Posterior cingulate gyrus (tissue), 11 donors: ENCODE measurements at places on chromosomes 16 and 17.
A peak's percentile ranks its signal among the peaks of the same experiment; 100 is the strongest.

GRCh38 chr17:67559381-67559966 lies 158.3 kb upstream of the NOL11 start:
- DNase-seq, result no peak

DNA sequence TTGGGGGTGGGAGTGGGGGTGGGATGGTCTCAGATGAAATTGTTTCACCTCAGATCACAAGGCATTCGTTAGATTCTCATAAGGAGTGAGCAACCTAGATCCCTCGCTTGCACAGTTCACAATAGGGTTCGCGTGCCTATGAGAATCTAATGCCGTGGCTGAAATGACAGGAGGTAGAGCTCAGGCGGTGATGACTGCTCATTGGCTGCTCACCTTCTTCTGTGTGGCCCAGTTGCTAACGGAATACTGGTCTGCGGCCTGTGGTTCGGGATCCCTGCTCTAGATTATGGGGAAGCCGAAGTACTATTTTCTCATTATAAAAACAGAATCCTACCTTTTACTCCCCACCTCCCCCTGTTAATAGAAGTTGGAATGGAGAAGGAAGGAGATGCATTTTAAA lies 18.9 kb downstream of the CLTC start:
- no peak for DNase-seq

DNA sequence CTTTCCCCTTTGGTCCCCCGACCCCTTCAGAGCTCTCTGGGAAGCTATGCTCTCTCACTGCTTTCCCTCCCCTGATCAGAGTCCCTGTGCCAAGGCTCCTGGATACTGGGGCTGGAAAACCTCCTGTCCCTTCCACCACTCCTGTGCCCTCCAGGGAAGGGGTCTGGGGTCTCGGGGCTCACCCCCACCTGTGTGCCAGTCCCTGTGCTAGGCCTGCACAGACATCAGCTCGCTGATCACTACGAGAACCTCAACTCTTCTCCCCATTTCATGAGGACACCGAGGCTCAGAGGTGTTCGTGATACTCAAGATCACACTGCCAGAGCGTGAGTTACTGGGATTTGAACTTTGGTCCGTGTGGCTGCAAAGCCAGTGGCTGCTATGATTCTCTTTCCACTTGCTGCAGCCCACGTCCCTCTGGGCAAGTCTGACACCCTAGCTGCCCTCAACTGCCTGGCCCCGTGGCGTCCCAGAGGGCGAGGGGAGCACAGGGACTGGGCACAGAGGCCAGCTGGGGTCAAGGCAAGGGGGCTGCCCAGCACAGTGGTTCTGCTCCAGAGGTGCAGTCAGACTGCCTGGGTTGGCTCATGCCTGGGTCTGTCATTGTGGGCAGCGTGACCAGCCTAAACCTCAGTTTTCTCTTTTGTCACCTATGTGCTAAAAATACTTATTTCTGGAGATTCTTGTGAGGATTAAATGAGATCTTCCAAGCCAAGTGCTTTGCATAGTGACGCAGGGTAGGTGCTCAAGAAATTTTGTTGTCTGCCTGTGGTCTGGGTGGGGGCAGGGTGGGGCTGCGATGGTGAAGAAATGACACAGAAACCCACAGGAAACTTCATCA lies 43.8 kb upstream of the TOB1 start:
- DNase-seq, result no peak

- DNase-seq, result peak; percentile 65
These were observed 51.2 kb upstream of the DHX40 start for GRCh38 chr17:59513934-59514841.

DNA sequence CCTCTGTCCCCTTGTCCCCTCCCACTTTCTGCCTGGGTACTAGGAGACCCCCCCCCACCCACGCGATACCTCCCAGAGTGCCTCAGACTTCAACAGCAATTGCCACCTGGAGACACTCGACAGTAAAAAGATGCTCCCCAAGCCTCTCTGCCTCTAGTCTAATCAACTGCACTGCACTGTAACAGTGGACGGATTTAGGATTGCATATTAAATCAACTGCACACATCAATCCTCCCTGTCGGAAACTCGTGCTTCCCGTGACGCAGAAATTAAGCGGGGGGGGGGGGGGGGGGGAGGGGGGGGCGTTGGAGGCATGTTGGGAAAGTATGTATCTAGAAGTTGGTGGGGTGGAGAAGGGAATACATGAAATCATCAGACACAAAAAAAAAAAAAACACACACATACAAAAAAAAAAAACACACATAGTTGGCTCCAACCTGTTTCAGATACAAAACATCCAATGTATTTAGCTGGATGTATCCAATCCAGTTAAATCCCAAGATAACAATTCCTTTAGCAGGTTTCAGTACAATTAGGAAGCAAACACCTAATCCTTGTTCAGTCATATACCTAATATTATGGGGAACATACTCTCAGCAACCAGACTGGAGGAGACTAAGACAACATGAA lies 29.7 kb downstream of the FAM222B start:
- DNase-seq, result no peak

DNA sequence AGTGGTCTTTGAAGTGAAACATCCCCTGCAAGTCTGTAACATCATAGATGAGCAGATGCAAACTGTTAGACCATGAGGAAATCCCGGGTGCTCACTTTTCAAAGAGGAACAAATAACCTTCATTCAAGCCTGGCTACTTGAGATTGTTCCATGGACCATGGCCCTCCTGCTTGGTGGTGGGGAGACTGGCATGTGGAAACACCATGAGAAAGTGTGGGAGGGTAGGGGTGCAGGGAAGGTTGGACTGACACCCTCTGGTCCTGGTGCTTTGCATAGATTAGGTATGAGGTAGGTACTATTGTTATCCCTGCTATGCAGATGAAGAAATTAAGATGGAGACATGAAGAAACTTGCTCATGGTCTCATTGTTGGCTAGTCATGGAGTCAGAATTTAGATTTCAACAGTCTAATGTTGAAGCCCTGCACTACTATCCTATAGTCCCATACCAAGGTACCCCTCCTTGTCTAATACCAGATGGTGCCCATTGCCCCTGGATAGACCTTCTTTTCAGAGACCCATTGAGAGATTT lies 59.0 kb downstream of the SPACA3 start:
- DNase-seq, result no peak

- DNase-seq, result no peak
These were observed 95.7 kb upstream of the MED13 start for GRCh38 chr17:62160816-62161215.

GRCh38 chr17:57488856-57489255 lies 232.5 kb downstream of the MSI2 start:
- DNase-seq, result no peak

- DNase-seq, result no peak
These were observed 49.0 kb upstream of the DHX40 start for GRCh38 chr17:59516451-59516850.

- no peak for DNase-seq
These were observed 29.5 kb upstream of the PRM1 start for GRCh38 chr16:11310634-11310977.

- no peak for DNase-seq
These were observed 2.7 kb upstream of the PRM1 start for GRCh38 chr16:11283820-11284248.

DNA sequence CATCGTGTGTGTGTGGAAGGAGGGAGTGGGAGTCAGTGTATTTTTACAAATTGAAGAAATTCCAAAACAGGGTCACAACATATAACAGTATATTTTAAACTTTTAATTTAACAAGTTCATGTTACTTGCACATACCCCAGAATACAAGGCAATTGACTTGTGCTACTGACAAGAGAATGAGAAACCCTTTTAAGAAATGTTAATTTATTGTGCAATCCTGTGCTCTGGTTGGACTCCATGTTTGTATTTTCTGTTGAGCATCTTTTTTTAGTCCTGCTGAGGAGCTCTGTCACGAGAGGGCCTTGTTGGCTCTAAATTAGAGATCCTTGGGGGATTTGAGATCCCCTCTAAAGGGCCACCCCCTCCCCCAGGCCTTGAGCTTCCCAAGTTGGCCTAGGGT lies 1.1 kb upstream of the EMP2 start:
- peak; percentile 22 for DNase-seq

DNA sequence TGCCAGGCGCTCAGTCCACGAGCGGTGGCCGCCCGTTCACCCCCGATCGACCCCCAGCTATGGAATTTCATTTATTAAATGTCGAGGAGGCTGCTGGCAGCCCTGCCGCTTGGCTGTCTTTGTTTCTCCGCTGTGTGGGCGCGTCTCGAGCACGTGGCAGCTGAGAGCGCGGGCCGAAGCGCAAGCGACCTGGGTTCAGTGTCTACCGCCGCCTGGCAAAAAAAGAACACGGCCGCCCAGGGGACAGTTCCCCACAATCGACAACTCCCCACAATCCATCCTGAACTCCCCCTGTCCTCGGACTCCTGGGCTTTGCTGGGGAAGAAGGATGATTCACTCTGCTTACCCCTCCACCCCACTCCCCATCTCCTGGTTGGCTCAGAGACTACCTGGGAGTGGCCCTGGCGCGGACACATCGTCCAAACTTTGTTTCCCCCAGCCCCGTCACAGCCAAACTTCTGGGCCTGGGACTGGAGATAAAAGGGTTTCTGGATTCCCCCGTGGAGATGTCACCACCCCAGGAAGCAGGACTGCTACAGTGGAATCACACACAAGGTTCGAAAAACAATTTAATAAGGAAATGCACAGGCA lies 1.7 kb upstream of the ANKRD13B start:
- DNase-seq, result no peak

DNA sequence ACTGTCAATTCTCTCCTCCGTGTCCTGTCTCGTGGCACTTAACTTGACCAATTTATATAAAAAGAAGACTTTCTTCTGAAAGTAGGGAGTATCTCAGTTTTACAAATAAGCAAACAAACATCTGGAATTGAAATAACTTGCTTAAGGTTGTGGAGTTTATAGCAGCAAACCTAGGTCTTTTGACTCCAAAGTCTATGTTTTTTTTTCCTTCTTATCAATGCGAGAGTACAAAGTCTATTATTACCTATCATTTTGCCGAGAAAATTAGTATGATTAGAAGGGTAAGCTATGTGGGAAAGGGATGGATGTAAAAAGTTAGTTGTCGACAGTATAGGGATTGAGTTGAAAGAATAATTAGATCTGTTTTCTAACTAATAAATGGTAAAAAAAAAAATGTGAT lies 50.4 kb downstream of the PPM1E start:
- no peak for DNase-seq

DNA sequence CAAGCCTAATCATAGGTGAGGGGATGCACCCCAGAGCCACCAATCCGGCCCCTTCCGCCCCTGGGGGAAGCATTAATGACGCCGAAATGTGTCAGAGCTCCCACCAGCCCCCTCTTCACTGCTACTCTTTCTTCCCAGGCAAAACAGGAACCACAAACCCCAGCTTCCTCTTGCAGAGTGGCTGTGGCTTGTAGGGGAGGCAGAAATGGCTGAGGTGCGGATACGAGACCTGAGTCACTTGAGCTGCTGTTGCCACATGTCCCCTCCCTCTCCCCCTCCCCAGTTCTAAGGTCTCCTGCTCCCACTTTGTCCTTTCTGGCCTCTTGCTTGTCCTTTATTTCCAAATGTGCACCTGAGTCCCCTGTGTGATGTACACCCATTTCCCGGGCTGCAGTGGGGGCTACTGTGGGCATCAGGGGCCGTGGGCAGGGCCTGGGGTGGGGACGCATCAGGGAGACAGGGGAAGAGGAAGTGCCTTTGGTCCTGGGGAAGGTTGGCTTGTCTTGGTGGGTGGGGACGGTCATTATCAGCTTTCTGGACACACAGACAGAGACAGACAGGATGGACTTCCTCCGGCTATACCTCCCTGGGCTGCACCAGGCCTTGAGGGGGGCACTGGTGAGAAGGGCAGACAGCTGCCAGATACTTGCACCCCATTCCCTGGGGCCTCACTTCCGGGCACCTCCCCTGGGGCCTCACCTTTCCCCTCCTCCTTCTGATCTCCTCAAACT lies at the start of gene APOBR:
Gene APOBR, plus strand, starts transcription at position 523 of the 731 bp plus-strand sequence. Its CDS starts 39 bp downstream, at position 562.
- no peak for DNase-seq

- DNase-seq, result no peak
These were observed 75.0 kb downstream of the TMEM132E start for GRCh38 chr17:34654276-34654880.

DNA sequence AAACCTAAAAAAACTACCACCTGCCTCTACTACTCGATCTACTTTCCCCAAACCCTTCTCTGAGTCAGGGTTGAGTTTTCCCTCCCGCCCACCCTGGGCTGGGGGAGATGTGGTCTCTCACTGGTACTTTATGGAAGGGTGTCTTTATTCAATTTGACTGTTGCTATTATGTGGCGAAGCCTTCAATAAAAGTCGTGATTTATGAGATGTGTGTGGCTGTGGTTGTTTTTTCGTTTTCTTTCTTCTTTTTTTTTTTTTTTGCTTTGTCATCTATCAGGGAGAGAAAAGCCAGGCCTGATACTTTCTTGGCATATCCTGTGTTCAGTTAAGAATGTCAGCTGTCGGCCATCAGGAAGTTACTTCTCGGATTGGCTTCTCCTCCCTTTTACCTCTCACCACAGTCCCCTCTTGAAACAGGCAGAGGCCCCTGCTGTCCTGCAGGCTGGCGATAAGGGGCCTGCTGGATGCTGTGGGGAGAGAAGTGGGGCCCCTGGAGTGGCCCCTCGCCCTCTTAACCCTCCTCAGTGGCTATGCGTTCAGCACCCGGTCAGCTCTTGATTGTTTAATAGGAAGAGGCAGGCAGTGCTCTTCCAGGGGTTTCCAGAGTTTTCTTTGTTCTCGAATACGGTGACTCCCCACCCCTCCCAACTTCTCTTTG lies 123.0 kb downstream of the MSI2 start:
- DNase-seq, result no peak

- no peak for DNase-seq
These were observed 50.3 kb downstream of the GNAO1 start for GRCh38 chr16:56241596-56241995.

DNA sequence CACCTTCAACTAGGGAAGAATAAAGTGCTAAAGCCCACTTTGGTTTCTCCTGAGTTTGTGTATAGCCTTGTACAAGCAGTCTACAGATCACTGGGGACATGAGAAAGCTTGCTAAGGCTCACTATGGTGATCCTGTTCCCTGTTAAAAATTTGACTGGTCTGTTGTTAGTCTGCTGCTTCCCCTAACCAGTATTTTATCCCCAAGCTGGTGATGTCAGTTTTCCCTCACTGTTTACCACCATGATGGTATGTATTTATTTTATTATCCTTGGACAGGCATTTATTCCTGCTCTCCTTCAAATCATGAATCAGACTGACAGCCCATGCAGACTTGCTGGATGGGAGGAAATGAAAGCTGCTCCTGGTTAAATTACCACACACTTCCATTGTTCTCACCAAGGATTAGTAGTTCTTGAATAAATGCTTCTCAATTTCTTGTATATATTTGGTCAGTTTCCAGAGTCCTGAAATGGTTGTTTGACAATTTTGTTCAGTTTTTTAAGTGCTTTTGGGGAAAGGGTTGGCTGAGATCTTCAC lies 99.6 kb downstream of the CA4 start:
- no peak for DNase-seq

DNA sequence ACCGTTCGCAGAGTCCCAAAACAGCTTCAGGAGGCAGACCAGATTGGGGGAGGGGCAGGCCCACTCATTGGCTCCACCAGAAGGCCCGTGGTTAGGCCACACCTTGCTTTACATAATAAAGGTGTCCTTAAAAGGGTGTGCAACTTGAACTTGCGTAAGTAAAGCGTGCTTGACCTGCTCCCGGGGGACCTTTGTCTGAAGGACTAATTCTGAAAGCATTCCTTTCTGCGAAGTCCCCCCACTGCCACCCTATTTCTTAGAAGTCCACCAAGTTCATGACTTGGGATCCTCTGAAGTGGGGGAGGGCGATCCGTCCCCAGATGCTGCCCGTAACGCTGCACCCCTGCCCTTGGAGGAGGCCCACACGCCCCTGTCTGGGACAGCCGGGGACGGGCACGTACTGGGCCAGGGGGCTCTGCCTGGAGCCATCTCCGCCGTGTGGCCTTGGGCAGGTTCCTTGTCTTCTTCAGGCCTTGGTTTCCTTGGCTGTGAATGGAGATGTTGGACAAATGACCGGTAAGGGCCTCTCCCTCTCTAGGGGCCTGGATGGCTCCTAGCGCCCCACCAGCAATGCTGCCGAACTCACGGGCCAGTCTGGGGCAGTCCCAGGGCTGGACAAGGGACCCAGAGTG lies 823 bp upstream of the ZNF469 start:
- DNase-seq, result no peak
